Naive thymus-derived CD8-positive, alpha-beta T cell (primary cell): ENCODE measurements at places on chromosomes 12 and 14.

DNA sequence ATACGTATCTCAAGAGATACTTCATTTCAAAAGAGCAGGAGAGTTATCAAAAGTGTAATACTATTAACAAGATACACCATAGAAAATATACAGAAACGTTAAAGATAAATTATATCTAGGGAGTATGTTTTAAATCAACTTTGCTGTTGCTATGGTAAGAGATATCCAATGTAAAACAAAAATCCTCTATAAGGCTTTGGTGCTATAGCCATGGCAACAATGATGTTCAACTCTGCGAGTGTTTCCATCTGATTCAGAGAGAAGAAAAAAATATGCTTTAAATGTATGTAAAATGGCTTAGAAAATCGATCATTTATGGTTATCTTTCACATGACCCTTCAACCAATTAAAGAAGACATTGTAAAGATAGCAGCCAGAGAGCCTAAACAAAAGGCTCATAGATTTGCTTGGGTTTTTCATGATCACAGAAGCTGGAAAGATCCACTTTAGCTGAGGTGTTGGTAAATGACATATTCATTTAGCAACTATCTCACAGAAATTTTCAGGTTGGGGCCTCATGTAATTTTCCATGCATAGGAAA lies 387.0 kb upstream of the GARIN6 start:
- H3K27me3 ChIP-seq: no peaks in the 10 kb centered on the region
- H3K4me3 ChIP-seq: no peak overlapping the region
- H3K4me1 ChIP-seq: no peaks in the 10 kb centered on the region
- H3K27ac ChIP-seq: no peak overlapping the region

GRCh38 chr12:77572371-77572770 lies 258.3 kb upstream of the NAV3 start:
- no peaks in the 10 kb centered on the region for H3K27me3 ChIP-seq
- no peak overlapping the region for H3K4me3 ChIP-seq
- no peak overlapping the region for H3K27ac ChIP-seq
- no peak for DNase-seq

- no peak for DNase-seq
- peaks cover 3% of the 10 kb centered on the region for H3K36me3 ChIP-seq
- peaks cover 3% of the 10 kb centered on the region for H3K4me1 ChIP-seq
- no peak overlapping the region for H3K27ac ChIP-seq
Measured at GRCh38 chr12:109120557-109120956, 4.2 kb downstream of the ACACB start.

DNA sequence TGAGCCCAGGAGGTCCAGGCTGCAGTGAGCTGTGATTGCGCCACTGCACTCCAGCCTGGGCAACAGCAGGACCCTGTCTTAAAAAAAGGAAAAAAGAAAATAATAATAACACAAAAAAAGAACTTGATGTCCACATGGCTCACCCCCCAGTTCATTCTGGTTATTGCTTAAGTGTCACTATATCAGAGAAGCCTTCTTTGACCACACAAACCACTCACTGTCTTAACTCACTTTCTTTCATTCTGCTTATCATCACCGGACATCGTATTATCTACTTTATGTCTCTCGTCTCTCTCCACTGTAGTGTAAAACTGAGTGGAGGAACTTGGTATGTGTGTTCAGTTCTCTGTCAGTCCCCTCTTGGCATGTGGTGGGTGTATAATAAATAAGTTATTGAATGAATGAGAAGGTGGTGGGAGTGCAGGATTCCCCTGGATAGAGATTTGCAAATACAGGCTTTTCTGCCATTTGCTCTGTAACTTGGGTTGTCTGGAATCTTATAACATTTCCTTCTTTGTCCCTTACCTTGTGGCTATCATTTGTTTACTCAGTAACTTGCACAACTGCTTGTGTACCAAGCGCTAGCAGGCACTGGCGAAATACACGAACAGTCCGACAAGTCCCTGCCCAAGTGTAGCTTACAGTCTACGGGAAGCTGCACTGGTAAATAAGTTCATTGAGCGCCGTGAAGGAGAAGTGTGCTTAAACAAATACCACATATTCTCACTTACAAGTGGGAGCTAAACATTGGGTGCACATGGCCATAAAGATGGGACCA lies 86.6 kb upstream of the TRAF3 start:
- H3K27me3 ChIP-seq: no peaks in the 10 kb centered on the region
- no peak overlapping the region for H3K4me3 ChIP-seq
- no peak for DNase-seq
